Hematopoietic multipotent progenitor cell (in vitro differentiated cells): ENCODE measurements at places on chromosomes 4 and X. TPM values are rescaled to one million over a fixed set of nuclear protein-coding genes. Genes with fewer than 3 reads are reported as not detected.

Gene C1QTNF7
- total RNA-seq: not detected

DNA sequence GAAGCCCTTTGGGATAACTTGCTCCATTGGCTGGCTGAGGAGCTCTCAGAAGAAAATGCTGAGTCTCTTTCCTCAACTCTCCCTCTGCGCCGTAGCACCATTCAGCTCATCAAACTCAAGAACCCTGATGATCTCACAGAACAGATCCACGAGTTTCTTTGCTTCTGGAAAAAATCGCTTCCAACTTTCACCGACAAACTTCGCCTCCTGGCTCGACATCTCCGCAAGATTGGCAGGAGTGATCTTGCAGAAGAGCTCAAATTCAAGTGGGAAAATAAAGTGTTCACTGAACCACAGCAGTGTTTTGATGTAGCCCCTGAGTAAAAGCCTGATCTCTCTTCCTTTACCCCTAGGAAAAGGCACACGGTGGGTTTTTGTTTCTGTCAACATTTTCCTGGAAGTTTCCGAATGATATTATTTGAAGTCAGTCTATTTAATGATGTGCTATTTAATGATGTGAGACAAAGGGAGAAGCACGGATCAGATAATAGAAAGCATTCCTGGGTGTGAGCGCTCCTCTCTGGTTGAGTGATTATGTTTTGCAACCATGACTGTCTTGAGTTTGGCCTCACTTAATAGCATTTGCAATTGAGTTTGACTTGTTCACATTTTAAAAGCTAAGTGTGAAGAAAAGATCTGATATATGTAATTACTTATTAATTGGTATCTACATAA is 62.2 kb downstream of the DTHD1 start:
- no peak for DNase-seq

GRCh38 chr4:28675582-28675981 is 1814.9 kb downstream of the STIM2 start:
- DNase-seq: no peak

Gene SLC9B1
- total RNA-seq: 0.81 TPM
